ENCODE measurements at places on chromosomes 5 and 9.

DNA sequence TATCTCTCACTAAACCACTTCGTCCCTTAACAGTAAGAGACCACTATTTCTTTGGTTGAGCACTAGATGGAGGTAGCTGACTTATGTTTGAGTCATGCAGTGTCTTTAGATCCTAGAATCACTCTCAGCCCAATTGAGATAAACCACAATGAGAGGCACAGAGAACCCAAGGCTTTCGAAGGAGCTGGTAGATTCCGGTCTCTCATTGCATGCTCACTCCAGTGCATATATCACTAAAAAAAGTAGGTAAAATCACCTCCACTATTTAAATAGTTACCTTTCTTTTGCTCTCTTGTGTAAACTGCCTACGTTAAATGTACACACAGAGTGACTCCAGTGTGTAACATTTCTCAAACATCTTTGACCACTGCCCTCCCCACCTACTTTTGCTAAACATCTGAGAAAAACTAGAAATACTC lies 27.6 kb downstream of the ACTL7A start:
- no peak for DNase-seq

DNA sequence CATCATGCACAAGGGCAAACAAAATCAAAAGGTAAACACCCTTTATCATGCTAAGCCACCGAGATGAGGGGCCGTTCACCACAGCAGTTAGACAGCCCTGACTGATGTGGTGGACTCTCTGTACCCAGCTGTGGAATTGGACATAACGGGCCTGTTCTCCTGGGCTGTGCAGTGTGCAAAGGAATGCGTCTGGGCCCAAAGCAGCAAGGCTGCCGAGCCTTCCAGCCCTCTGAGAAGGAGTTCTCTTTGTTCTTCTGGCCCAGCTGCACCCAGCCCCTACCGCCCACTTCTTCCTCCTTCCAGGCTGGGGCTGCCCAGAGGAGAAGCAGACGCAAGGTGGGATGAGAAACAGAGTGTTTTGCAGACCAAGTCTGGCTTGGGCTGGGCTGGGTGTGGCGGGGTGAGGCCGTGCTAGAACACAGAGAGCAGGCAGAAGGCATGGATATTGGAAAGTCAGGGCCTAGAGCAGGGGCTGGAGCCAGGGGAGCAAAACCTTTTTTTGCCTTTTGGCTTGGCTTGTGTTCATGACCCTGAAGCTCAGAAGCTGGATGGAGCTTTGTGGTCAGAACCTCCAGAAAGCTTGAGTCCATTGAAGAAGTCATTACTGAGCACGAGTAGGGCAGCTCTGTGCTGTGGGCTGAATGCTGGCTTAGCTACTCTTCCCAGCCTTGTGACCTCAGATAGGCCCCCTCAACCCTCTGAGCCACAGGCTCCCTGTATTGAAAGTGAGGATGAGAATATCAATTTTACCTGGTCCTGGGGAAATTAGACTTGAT lies 49.8 kb upstream of the SH3PXD2B start:
- no peak for DNase-seq

- DNase-seq: no peak
Observed at GRCh38 chr9:73701415-73702057, 549.9 kb downstream of the ANXA1 start.

DNA sequence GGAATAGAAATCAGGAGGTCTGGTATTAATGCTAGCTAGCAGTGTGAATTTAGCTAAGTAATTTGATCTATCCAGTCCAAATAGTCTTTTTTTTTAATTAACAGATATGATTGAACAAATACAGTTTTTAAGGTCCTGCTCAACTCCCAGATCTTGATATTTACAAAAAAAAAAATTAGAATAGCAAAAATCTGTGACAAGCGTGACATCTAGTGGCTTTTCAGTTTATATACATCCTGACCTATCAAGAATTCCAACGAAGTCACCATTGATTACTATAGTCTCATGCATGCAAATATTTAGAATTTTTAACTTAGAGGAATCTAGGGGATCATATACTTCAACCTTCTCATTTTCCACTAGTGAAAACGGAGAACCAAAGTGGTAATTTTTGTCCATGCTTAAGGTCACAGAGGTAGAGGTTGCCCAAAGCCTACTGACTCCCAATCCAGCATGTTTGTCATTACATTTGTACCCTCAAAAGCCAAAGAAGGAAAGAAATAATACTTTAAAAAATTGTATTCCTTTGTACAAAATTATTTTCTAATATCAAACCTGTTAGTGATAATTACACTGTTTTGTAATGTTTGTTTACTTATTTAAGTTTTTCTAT lies 17.6 kb upstream of the TARS1 start:
- DNase-seq: no peak

GRCh38 chr5:93073547-93073946 lies 507.5 kb downstream of the NR2F1-AS1 start:
- DNase-seq: no peak

DNA sequence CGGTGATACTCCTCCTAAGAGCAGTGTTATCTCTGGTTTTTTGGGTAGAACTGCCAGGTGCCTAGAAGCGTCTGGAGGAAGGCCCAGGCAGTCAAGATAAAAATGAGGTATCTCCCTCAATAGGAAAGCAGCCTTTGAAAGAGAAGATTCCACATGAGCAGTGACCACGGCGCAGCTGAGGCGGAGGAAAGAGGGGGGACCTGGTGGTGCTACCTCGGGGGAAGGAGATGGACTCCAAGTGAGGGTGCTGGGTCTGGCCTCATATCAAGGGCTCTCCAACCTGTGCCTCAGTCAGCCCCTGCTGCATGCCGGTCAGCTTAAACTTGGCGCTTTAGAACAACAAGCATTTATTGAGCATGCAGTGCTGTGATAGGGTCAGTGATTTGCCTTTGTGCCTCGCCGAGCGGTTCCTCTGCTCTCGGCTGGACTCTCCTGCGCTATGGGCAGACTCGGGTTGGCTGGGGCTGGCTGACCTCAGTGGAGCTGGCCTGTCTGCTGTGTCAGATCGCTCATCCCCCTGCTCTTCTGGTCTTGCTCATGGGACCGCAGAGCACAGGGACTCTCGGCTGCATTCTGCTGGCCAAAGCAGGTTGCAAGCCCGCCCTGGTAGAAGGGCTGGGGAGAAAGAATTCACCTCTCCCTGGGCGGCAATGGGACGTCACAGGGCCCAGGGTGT lies 121.1 kb upstream of the IRX4 start:
- no peak for DNase-seq

DNA sequence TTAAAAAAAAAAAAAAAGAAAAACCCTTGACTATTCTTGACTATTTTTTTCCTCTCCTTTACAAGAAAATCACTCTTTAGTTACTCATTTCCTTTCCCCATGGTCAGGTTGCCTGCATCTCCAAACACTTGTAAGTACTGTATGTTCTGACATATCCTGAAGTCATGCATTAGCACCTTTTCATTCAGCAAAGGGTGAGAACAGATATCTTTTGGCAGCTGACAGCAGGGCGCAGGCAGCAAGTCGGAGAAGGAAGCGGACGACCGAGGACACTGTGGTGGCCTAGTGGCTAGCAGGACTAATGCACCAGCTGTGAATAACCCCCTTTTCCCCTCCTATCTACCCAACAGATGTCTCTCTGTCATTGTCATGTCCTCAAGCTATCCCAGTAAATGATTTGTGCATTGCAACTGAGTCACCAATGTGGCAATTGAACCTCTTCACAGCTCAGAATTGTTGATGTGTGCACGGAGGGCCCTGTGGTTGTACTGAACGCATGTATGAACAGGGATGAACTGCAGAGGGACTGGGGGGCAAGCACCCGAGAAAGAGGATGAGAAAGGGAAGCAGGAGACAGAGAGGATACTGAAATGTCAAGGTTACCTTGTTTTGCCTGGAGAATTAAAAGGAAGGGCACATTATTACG lies 996.0 kb upstream of the ARRDC3 start:
- no peak for DNase-seq

GRCh38 chr5:26121338-26121737 lies 917.0 kb downstream of the CDH9 start:
- no peak for DNase-seq

DNA sequence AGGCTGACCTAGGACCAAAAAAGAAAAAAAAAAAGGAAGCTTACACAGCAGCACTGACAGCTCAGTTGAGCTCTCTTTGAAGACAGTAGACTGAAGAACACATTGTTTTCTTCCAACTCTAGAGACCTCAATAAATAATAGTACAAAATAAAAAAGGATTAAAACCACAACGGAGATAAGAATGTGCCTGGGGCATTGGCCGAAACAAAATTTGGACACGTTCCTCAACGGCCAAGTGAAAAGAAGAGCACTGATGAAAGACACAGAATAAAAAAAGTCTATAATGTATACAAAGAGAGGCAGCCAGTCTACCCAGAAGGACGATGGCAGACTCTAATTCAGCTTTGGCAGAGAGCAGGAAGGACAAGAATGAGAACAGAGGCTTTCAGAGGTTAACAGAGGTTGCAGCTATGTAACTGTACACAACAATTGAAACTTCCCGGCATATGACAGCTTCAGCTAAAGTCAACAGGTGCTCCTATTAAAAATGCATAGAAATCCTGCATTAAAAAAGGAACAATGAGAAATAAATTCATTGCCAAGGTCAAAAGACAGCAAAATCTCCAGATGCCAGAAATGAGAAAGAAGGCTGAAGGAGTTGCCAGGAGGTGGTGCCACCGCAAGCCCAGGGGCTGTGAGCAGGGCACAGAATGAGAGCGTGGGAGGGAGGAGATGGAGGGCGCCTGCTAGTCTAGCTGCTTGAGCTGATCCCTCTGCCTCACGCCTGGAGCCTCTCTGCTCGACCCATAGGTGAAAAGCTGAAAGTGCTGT lies 113.9 kb downstream of the DCP2 start:
- no peak for DNase-seq

DNA sequence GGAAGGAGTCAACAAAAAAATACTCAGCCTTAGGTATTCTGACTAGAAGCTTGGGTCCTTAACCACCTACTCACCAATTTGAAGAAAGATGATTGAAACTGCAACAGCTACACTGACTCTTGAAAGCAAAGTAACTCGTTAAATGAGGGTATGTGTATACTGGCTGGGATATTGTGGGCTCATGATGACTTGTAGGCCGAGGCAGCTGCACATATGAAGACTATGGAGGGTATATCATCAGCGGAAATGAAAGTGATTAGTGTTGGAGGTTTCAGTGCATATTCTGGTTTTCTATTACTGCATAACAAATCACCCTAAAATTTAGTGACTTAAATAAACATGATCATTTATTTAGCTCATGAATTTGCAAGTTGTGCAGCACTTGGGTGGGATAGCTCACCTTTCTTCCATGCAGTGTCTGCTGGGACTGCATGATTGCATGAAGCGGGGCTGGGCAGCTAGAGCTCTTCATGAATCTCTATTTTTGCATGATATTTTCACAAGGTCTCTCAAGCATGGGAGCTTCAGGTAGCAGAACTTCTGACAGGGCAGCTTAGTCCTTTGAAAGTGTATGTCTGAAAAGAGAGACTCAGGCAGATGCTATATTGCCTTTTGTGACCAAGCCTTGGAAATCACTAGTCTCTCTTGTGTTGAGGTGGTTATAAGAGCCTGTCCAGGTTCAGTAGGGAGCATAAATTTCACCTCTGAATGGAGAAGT lies 96.1 kb upstream of the CDKN2B start:
- DNase-seq: no peak

- DNase-seq: no peak
Observed at GRCh38 chr5:126445502-126446174, 22.4 kb downstream of the GRAMD2B start.

- no peak for DNase-seq
Observed at GRCh38 chr9:97419309-97419867, 7.5 kb downstream of the TDRD7 start.

- DNase-seq: no peak
Observed at GRCh38 chr5:83512061-83512745, 40.7 kb downstream of the VCAN start.

DNA sequence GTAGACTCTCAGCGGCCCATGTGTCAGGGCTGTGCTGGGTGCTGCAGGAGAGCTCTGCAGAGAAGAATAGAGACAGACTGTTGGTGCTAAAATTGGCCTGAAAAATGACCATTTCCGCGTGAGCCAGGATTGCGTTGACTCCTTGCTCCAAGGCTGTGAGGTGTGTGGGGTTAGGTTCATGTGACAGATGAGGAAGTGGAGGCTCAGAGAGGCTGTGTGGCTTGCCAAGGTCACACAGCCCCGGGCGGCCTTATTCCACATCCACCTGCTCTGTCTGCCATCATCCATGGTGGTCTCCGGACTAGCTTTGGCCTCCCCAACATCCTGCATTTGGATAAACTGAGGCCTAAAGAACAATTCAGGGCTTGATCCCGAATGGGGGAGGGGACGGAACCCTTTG lies 15.2 kb downstream of the NEK6 start:
- DNase-seq: no peak

GRCh38 chr5:133957591-133957990 lies 10.8 kb downstream of the C5orf15 start:
- DNase-seq: no peak
